ENCODE measurements at places on chromosomes 5 and 9. TPM values are rescaled to one million over a fixed set of nuclear protein-coding genes. Genes with fewer than 3 reads are reported as not detected.
A peak's percentile ranks its signal among the peaks of the same experiment; 100 is the strongest.

DNA sequence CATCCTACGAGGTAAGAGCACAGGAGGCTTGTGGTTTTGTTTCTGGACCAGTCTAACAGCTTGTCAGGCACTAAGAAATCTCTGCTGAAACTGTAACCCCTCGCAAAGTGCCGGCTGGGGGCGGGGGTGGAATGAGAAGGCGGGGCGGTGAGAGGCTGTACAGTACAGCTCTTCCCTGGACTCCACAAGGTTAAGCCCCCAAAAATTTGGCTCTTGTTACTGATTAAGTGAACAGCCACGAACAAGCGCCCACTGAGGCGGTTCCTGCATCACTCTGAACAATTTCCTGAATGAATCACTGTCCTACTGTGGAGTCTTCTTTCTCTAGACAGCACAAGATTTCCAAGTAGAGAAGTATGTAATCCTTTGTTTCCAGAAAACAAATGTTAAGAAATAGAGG, 6.8 kb downstream of the FBP2 start:
- H3K27ac ChIP-seq = no peak overlapping the region
- no peaks in the 10 kb centered on the region for H3K4me1 ChIP-seq
- no peaks in the 10 kb centered on the region for H3K36me3 ChIP-seq
- H3K4me3 ChIP-seq = no peak overlapping the region
- no peaks in the 10 kb centered on the region for H3K27me3 ChIP-seq
- no peak for DNase-seq

Gene IQGAP2
- polyA plus RNA-seq = 13.9 TPM

GRCh38 chr9:75027187-75028107, 646 bp downstream of the CARNMT1 start:
- DNase-seq = peak; percentile 34
- peak overlapping the region; percentile 88 for H3K4me3 ChIP-seq
- H3K4me1 ChIP-seq = peaks cover 2% of the 10 kb centered on the region
- H3K27me3 ChIP-seq = no peaks in the 10 kb centered on the region
- no peaks in the 10 kb centered on the region for H3K36me3 ChIP-seq

Gene TMEM252
- polyA plus RNA-seq = not detected

DNA sequence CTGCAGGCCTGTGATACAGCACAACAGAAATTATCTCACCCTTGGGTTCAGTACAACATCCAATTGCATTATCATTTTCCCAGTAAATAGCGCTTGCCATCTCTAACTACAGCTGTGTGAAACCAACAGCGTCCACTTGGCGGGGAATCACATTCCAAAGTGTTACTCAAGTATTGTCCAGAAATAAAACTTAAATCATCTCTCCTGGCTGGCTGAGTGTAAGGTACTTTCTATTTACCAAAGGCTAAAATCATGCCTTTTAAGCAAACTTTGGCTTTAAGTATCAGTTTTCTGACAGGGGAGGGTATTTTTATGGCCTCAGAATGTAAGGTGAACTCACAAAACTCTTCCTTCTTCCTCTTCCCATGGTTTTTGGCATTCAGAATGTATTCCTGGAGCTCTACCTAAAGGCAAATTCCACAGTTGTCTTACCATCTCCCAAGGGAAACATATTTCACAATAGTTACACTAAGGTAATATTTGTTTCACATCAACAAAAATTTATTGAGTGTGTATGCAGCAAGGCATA, 205.6 kb upstream of the MPDZ start:
- no peak overlapping the region for H3K4me3 ChIP-seq
- no peaks in the 10 kb centered on the region for H3K27me3 ChIP-seq
- H3K4me1 ChIP-seq = peaks cover 2% of the 10 kb centered on the region
- DNase-seq = peak; percentile 83

GRCh38 chr5:34959323-34959722, 30.0 kb downstream of the DNAJC21 start:
- H3K4me1 ChIP-seq = no peaks in the 10 kb centered on the region
- no peak for DNase-seq
- no peak overlapping the region for H3K27ac ChIP-seq

Gene ROPN1L
- 0.30 TPM for polyA plus RNA-seq

Gene VDAC1
- polyA plus RNA-seq = 171 TPM

Gene SNCB
- not detected for polyA plus RNA-seq

DNA sequence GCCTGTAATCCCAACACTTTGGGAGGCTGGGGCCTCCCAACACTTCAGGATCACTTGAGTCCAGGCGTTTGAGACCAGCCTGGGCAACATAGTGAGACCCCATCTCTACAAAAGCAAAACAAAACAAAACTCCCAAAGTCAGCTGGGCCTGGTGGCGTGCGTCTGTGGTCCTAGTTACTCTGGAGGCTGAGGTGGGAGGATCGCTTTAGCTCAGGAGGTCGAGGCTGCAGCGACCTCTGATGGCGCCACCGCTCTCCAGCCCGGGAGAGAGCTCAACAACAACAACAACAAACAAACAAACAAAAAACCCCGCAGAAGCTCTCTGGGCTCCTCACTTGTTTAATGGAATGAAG, 528 bp downstream of the ACOT12 start:
- H3K4me3 ChIP-seq = peak overlapping the region; percentile 39
- H3K36me3 ChIP-seq = no peaks in the 10 kb centered on the region
- H3K4me1 ChIP-seq = peaks cover 3% of the 10 kb centered on the region
- H3K27ac ChIP-seq = no peak overlapping the region
- no peaks in the 10 kb centered on the region for H3K27me3 ChIP-seq
- no peak for DNase-seq

Gene TXNDC15
- polyA plus RNA-seq = 150 TPM

Gene ANKRD33B
- 1.9 TPM for polyA plus RNA-seq

DNA sequence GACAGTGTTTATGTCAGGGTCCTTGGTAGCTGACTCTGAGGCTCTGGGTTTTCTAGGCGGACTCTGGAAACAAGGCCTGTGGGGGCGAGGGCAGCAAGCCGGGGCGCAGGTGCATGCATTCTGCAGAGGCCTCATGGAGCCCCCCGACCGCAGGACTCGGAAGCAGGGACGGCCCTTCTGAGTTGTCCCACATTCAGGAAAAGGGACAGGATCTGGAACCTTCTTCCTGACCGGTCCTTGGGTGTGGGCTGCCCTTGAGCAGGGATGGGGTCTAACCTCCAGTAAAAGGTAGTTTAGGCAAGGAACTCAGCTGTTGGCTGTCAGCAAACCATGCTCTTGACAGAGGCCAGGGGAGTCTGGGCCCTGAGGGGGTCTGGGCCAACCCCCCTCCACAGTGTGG, 7.4 kb upstream of the COL5A1 start:
- no peak overlapping the region for H3K27ac ChIP-seq
- H3K4me3 ChIP-seq = no peak overlapping the region
- no peaks in the 10 kb centered on the region for H3K36me3 ChIP-seq
- DNase-seq = peak; percentile 2

DNA sequence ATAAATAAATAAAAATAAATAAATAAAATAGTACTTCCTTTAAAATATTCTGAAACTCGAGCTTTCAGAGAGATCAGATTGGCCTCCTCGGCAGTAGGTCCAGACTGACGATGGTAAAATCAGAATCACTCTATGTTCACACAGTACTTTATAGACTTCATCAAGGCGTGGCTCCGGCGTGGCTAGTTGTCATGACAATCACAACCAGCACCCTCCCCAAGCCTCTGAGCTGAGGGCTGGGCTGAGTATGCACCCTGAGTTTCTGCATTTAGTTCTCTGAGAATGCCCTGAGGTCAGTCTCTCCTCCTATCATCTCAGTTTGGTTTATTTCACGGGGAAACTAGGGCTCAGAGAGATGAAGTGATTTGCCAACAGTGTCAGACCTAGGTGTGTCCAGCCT, 43.3 kb upstream of the BARHL1 start:
- no peak overlapping the region for H3K4me3 ChIP-seq
- no peak overlapping the region for H3K27ac ChIP-seq
- H3K27me3 ChIP-seq = no peaks in the 10 kb centered on the region
- H3K36me3 ChIP-seq = no peaks in the 10 kb centered on the region
- no peak for DNase-seq
- no peaks in the 10 kb centered on the region for H3K4me1 ChIP-seq

GRCh38 chr5:34672196-34672595, 16.1 kb downstream of the RAI14 start:
- no peaks in the 10 kb centered on the region for H3K36me3 ChIP-seq
- H3K4me1 ChIP-seq = no peaks in the 10 kb centered on the region
- H3K27me3 ChIP-seq = no peaks in the 10 kb centered on the region
- no peak overlapping the region for H3K4me3 ChIP-seq
- no peak overlapping the region for H3K27ac ChIP-seq

GRCh38 chr5:142082182-142082781, 26.3 kb upstream of the NDFIP1 start:
- no peak for DNase-seq
- no peaks in the 10 kb centered on the region for H3K36me3 ChIP-seq
- H3K4me3 ChIP-seq = no peak overlapping the region
- no peak overlapping the region for H3K27ac ChIP-seq
- H3K4me1 ChIP-seq = no peaks in the 10 kb centered on the region
- H3K27me3 ChIP-seq = no peaks in the 10 kb centered on the region

DNA sequence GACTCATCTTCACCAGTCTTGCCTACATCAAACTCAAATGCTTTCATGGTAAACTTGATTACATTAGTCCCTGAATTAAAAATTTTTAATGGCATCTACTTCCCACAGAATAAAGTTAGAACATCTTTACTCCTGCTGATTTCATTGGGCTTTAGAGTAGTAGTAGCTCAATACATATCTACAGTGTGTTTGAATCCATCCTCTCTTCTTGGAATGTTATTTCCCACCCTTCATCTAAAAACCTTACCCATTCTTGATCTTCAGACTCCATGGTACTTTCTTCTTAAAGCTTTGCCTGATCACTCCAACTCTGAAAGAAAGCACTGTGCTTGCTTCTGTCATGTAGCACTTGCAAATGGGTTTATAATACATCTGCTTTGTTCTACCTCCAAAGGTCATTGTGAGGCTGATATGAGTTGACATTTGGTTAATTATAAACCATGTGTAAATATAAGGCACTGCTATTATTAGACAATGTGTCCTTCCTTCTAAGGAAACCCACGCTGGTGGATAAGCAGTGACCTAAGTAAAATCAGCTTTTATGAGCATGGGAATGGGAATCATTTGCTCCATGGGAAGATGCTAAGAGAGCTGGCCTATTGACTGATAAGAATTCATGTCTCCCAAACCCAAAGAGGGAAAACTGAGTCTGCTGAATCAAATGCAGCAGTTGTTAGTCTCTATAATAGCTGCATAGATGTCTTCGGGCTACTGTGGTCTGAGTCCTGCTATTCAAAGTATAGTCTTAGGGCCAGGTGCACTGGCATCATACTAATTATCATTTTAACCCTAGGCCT, 7.5 kb upstream of the PRLR start:
- no peak overlapping the region for H3K4me3 ChIP-seq
- no peak for DNase-seq
- no peak overlapping the region for H3K27ac ChIP-seq
- no peaks in the 10 kb centered on the region for H3K4me1 ChIP-seq
- no peaks in the 10 kb centered on the region for H3K27me3 ChIP-seq

DNA sequence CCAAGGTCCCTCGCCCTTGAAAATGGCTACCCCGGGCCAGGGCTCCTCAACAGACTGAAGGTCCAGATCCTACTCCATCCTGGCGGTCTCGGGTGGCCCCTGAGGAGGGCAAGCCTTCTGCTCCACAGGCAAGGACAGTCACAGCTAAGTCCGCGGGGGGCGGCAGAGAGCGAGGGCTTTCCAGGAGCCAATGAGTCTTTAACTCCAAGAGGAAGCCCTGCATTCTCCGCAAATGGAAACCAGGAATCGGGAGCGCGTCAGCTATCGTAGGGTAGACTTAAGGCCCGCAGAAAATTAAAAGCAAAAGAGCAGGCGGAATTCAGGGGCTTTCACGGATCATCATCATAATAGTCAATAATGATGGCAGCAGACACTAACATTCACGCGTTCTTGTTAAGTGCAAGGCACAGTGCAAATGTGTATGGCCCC, 87.8 kb upstream of the TNFAIP8 start:
- H3K4me3 ChIP-seq = peak overlapping the region; percentile 88
- peak overlapping the region; percentile 85 for H3K27ac ChIP-seq
- H3K4me1 ChIP-seq = peaks cover 1% of the 10 kb centered on the region
- no peaks in the 10 kb centered on the region for H3K27me3 ChIP-seq
- peak; percentile 82 for DNase-seq
- no peaks in the 10 kb centered on the region for H3K36me3 ChIP-seq

- no peaks in the 10 kb centered on the region for H3K36me3 ChIP-seq
- H3K4me1 ChIP-seq = peaks cover 2% of the 10 kb centered on the region
- H3K27ac ChIP-seq = no peak overlapping the region
- H3K4me3 ChIP-seq = no peak overlapping the region
- no peaks in the 10 kb centered on the region for H3K27me3 ChIP-seq
- no peak for DNase-seq
Measured at GRCh38 chr9:132775720-132776119, 102.4 kb downstream of the AK8 start.

Gene FOXD4L4
- polyA plus RNA-seq = not detected

- H3K27me3 ChIP-seq = no peaks in the 10 kb centered on the region
- H3K36me3 ChIP-seq = no peaks in the 10 kb centered on the region
- no peak overlapping the region for H3K27ac ChIP-seq
Measured at GRCh38 chr5:86926033-86926432, 308.3 kb downstream of the COX7C start.

DNA sequence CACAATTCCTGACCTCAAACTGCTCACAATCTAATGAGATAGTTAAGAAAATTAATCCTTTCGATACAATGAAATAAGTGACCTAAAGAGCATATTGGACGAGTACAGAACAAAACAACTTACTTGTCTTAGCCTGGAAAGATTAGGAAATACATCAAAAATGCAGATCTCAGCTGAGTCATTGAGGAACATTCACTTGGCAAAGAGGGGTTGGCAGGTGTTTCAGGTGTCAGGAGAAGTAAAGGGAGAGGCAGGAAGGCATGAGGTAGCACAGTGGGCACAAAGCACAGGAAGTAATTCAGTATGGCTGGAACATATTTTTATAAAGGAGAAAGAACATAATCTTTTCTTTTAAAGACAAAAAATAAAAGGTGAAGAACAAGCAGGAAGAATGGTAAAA, 628.8 kb upstream of the RGMB start:
- no peak overlapping the region for H3K27ac ChIP-seq
- H3K36me3 ChIP-seq = no peaks in the 10 kb centered on the region
- H3K4me3 ChIP-seq = no peak overlapping the region
- no peaks in the 10 kb centered on the region for H3K27me3 ChIP-seq
- H3K4me1 ChIP-seq = no peaks in the 10 kb centered on the region

Gene MYMK
- polyA plus RNA-seq = not detected

DNA sequence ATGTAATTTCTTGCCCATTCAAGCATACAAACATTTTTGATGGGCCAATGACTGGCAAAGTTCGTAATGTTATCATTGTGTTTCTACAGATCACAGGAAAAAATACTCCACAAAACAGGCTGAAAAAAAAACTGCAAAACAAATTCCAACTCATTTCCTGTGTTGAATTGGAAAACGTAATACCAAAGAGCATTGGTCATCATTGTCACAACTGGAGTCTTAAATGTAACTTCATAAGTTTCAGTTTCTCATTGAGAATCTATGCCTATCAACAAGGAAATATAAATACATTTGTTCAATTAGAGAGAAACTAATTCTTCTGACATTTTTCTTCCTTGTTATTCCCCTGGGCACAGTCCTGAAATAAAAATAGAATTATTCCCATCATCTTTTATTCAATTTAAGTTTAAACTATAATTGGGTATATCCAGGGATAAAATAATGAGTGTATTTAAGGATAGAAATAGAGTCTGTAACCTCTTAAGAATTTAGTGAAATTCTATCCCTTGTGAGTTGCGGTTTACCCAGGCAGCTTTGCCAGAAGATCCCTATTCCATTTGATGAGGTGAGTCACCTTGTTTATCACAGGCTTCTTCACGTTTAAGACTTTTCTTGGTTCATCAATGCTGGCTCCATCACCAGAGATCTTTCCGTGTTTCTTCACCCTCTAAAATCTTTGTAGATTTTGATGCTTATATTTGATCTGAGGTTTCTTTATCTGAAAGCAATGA, 112.7 kb upstream of the ITGA1 start:
- H3K4me3 ChIP-seq = no peak overlapping the region
- H3K27ac ChIP-seq = no peak overlapping the region
- H3K36me3 ChIP-seq = no peaks in the 10 kb centered on the region
- H3K27me3 ChIP-seq = no peaks in the 10 kb centered on the region

Gene ASPN
- 39.5 TPM for polyA plus RNA-seq

Gene CCIN
- not detected for polyA plus RNA-seq

All from ovary (tissue), 10 donors.